ENCODE measurements at places on chromosomes 11 and 22.

GRCh38 chr11:12052676-12053605 is 44.5 kb upstream of the DKK3 start:
- DNase-seq, result no peak

DNA sequence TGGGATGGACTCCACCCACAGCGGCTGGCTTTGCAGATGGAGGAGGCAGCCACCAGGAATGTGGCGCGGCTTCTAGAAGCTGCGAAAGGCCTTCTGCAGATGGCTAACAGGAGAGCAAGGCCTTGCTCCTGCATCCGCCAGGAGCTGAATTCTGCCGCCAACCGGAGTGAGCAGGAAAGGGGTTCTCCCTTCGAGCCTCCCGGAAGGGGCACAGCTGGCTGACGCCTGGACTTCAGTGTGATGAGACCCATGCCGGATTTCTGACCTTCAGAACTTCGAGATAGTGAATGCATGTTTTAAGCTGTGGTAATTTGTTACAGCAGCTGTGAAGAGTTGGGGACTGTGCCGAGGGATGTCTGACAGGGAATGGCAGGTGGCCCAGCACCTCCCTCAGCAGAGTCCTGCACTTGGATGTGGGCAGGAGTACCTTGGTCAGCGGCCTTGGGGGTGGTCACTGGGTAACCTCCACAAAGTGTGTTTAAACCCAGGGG is 7.7 kb downstream of the TBC1D22A start:
- DNase-seq, result no peak

- DNase-seq, result no peak
These were observed 10.7 kb upstream of the FAM118A start for GRCh38 chr22:45298934-45299505.

DNA sequence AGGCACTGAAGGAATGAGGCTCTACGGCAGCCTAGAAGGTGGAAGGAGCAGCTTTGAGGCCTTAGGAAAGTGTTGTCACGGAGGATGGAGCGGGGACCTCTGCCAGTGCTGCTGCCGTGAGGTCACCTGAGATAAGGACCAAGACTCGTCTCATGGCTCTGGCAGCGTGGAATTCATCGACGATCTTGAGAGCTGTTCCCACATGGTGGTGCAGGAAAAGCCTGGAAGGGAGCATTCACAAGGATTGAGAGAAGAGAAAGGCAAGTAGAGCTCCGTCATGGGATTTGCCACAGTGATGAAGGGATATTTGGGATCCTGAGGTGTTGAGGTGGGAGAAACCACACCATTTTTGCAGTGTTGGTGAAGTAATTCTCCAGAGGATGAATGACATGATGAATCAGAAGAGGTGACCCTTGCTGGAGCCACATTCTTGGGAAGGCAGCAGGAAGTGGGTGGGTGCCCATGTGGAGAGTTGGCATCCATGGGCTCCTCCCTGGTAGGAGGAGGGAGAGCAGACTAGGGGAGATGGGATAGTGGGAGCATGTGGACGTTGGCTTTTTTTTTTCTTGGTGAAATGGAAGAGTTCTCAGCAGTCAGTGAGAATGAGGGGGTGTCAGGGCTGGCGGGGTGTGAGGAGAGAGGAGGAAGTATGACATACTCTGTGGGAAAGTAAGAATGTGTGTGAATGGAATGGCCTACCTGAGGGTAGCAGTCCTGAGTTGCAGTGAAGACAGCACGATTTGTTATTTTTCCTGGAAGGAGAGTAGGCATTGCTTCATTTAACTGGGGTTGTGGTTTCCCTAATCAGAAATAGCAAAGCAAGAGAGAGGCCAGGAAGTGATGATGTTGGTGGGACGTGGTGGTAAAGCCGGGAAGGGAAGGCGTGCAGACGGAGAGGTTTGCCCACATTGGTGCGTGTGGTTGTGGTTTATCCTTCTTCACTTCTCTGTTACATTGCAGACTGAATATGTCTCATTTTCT is 11.1 kb downstream of the PPP6R3 start:
- no peak for DNase-seq

GRCh38 chr11:64415286-64415685 is 56.3 kb downstream of the RPS6KA4 start:
- no peak for DNase-seq

GRCh38 chr22:33835265-33835664 is 85.0 kb downstream of the LARGE1 start:
- no peak for DNase-seq

- DNase-seq, result no peak
These were observed 5.1 kb upstream of the STIP1 start for GRCh38 chr11:64180891-64181290.

GRCh38 chr11:11265994-11266606 is 87.0 kb downstream of the CSNK2A3 start:
- DNase-seq, result no peak

DNA sequence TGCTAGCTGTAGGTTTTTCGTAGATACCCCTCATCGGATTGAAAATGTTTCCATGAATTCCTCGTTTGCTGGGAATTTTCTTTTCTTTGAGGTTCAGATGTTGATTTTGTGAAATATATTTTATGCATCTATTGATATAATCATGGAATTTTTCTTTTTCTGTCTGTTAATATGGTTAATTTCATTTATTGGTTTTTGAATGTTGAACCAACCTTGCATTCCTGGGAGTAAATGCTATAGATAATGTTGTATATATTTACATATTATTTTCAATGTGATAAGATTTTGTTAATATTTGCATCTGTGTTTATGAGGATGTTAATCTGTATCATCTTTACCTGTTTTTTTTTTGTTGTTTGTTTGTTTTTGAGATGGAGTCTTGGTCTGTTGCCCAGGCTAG is 10.6 kb upstream of the NDUFA6 start:
- DNase-seq, result no peak

- DNase-seq, result no peak
These were observed 48.4 kb downstream of the CHRDL2 start for GRCh38 chr11:74682731-74683278.

DNA sequence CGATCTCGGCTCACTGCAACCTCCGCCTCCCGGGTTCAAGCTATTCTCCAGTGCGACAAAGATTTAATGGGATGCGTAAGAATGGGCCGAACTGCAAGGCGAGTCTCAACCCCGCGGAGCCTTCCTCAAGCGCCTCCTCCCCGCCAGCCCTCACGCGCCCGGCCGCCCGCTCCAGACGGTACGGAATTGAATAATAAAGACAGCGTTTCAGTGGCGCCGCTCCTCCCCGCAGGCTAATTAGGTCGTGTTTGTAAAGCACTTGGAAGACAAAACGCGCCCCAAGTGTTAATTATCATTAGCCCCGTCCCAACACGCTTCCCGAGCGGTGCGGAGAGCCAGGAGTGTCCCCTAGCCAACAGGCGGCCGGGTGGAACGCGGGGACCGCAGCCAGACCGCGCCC is 192.0 kb downstream of the BUD13 start:
- no peak for DNase-seq

DNA sequence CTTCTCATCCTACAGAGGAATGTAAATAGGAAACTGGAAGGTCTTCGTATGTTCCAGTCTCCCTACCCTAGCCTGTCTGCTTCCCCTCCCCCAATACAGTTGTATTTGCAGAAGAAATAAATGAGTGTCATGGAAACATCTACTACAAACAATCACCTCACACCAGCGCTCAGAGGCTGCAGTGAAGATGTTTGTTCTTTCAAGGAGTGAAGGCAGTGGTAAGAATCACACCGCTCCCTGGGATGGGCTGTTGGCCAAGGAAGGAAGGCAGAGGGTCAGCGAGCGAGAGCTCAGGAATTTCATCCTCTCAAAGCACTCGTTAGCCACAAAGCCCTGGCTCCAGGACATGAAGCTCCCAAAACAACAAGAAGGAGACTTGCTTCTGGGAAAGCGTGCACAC is 1.1 kb upstream of the IGSF9B start:
- no peak for DNase-seq

- no peak for DNase-seq
These were observed 41.1 kb downstream of the DIXDC1 start for GRCh38 chr11:111978028-111978771.

- DNase-seq, result no peak
These were observed 3.4 kb upstream of the APLP2 start for GRCh38 chr11:130066338-130066737.

GRCh38 chr11:110434952-110435779 is 5.4 kb downstream of the FDX1 start:
- DNase-seq, result no peak

GRCh38 chr11:70824605-70825245 is 426.4 kb downstream of the CTTN start:
- no peak for DNase-seq

GRCh38 chr11:44600839-44601383 is 35.4 kb downstream of the CD82 start:
- DNase-seq, result no peak

- no peak for DNase-seq
These were observed 5.0 kb upstream of the SH3BP1 start for GRCh38 chr22:37634417-37634924.

GRCh38 chr22:50546326-50547262 is 895 bp downstream of the KLHDC7B start:
- no peak for DNase-seq

GRCh38 chr22:26715392-26715936 is 58.1 kb downstream of the MIAT start:
- no peak for DNase-seq

GRCh38 chr11:45273509-45273908 is 12.6 kb downstream of the SYT13 start:
- no peak for DNase-seq
